Choroid plexus epithelial cell (primary cell): ENCODE measurements at places on chromosomes 6 and 20.

DNA sequence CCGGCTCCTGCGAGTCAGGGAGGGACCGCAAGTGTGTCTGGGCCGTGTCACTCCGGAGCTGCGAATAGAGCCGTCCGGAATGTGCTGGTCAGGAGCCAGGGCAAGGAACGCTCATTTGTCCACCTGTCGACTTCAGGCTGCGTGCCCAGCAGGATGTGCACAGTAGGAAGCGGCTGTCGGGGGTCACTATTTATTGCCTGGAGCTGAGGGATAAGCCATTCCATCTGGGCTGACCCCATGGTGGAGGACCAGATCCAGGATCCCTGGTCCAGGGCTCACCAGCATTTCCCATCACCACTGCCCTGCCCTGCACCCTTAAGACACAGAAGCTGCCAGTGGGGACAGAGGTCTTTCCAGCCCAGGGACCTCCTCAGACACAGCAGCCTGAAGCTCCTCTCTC, 14.7 kb downstream of the NTSR1 start:
- no peak for DNase-seq

DNA sequence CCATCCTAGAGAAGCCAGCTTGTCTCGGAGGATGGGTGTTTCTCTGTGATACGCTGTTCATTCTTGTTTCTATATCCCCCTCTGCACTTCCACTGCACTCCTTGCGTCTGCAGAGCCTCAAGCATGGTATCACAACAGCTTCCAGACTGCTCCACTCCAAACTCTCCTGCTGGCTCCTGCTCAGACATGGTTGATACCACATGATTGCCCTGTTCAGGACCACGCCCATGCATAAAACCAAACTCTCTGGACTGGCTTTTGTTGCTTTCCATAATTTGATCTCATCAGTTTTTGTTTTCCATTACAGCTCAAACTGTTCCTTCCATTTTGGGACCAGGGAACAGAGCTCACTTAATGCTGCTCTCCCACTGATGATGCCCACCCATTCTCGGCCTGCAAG, 30.0 kb upstream of the SMIM29 start:
- no peak for DNase-seq

GRCh38 chr6:168042426-168043192, 36.4 kb downstream of the FRMD1 start:
- no peak for DNase-seq

- peak; percentile 66 for DNase-seq
These were observed 8.7 kb downstream of the LAMA4 start for GRCh38 chr6:112245511-112246203.

DNA sequence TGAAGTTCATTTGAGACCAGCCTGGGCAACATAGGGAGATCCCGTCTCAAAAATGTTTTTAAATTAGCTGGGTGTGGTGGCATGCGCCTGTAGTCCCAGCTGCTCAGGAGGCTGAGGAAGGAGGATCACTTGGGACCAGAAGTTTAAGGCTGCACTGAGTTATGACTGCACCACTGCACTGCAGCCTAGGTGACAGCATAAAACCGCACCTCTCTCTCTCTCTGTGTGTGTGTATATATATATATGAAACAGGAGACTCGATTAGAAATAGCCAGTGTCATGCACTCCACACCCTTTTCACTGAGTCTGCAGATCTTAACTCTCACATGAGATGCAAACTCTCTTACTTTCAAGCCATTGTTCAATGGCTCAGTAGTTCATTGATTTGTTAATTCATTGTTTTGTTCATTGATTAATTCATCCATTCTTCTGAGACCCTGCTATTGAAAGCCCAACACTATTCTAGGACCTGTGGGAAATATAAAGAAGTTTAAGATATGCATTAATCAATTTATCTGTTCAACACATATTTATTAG, 52.4 kb upstream of the MRPS10 start:
- no peak for DNase-seq

- DNase-seq: peak; percentile 64
These were observed 773.4 kb downstream of the KIF16B start for GRCh38 chr20:15799871-15800270.

- DNase-seq: no peak
These were observed 12.9 kb upstream of the GFOD1 start for GRCh38 chr6:13500264-13500663.

DNA sequence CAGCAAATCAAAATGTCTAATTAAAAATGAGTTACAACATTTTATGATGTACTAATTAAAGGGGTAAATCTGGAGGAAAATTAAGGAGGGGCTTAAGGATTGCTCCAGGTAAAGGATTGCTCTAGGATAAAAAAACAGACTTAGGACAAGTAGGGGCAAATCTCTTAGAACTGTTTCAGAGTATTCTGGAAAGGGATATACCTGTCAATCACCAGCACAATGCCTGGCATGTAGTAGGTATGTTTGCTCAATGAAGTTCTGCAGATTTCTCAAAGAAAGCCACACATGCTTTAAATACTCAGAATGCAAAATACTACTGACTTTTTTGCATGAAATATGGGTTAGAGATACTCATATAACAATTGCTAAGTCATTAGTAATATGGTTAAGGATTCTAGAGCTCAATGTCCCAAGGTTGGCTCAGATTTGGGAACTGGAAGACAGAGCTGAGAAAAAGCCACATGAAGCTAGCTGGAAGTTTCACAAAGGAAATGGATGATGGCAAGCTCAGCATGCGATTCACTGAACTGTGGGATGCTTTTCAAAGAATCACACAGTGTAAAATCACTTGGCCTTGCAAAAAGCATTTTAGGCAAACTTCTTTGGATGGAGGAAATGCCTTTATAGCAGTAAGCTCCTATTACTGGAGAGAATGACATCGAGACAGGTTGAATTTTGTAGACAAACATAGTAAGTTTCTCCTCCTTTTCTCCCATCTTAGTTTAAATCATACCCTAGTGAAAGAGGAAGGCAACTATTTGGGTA, 72.8 kb downstream of the MAP3K5 start:
- DNase-seq: no peak

DNA sequence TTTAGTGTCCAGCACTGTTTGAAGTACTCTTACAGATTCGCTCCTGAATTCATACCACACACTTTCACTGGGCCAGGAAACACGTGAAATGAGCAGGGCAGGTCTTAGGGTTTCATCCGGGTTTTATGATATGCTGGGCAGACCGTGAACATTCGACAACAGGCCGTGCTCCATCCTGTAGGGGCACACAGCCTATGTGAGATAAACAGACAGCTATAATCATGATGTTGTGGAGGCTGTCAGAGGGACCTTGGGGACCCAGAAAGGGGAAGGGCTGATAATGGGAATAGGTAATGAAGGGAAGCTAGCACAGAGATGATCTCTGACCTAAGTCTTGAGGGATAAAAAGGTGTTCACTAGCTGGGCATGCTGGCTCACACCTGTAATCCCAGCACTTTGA, 110.4 kb downstream of the RIN2 start:
- no peak for DNase-seq

DNA sequence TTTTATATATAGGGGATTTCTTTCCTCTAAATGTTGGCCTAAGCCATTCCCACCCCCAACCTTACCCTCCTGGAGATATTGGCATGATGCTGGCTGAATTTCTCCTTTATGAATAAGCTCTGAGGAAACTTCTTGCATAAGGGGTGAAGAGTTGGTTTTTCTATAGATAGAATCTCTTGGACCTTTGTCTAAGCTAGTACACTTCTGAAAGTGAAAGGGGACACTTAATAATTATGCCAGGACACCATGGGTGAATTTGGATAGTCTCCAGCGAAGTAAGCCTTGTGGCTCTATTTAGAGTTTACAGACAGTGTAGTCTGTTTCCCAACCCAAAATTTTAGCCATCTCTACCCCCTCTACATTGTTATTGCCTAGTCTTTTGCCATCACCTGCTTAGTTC, 27.1 kb upstream of the FABP7 start:
- no peak for DNase-seq

DNA sequence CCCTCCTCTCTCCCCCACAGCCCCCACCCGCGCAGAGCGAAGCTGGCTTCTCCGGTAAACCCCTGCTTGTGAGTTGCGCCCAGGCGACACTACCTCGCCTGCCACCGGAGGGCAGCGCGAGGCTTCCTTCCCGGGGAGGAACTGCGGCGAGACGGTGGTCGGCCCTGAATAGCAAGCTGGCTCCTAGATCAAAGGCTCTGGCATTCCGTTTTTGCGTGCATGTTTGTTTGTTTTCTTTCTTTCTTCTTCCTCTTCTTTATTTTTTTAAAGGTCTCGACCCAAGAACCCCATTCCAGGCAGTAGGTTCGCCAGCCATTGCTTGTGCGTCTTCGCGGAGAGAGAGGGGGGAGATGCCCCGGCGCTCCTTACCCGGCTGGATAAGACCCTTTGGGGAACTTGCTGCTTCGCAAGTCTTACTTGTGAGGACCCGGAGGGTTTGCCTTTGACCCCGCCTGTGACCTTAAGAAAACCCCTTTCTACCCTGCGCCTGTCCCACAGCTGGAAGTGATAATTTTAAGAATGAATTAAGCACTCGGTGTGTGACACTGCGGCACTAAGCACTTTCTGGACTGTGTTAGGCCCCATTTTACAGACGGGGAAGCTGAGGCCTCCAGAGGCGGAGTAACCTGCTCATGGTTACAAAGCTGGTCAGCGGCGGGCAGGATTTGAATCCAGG, 92.7 kb upstream of the SIRPA start:
- DNase-seq: peak; percentile 58

- no peak for DNase-seq
These were observed 55.6 kb upstream of the FOXC1 start for GRCh38 chr6:1554141-1554475.

DNA sequence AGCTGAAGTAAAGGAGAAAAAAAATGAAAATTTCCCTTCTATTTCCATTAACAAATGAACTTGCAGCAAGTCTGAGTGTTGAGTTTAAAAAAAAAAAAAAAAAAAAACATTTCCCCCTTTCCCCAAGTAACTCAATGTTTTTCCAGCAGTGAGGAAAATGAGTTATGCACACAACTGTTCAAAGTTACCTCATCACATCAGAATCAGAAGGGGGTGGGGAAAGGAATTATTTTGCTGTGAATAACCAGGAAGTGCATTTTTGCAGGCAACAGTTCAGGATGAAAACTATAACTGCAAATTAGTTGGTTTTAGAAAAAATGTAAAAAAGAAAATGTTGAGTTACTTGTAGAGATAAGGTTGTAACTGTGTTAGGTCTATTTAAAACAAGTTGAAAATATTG, 568.9 kb upstream of the CITED2 start:
- DNase-seq: peak; percentile 85

GRCh38 chr20:18466574-18466893, 296 bp downstream of the DZANK1 start:
- no peak for DNase-seq

GRCh38 chr6:170212956-170213636, 77.8 kb downstream of the DLL1 start:
- no peak for DNase-seq

DNA sequence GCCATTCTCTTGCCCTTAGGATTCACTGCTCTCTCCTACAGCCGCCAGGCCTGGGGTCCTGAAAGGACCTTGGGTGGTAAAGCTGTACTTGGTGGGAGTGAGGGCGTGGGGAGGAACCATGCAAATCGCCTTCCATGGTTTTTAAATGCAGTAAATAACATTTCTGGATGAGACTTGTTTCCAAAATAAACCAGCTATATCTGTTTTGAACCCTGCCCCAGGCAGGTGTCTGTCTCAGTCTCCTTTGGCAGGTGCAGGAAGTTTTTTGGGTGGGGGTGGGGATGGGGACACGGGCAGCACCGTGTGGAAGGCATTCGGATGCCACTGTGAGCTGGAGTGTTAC, 14.3 kb downstream of the ITPA start:
- no peak for DNase-seq

DNA sequence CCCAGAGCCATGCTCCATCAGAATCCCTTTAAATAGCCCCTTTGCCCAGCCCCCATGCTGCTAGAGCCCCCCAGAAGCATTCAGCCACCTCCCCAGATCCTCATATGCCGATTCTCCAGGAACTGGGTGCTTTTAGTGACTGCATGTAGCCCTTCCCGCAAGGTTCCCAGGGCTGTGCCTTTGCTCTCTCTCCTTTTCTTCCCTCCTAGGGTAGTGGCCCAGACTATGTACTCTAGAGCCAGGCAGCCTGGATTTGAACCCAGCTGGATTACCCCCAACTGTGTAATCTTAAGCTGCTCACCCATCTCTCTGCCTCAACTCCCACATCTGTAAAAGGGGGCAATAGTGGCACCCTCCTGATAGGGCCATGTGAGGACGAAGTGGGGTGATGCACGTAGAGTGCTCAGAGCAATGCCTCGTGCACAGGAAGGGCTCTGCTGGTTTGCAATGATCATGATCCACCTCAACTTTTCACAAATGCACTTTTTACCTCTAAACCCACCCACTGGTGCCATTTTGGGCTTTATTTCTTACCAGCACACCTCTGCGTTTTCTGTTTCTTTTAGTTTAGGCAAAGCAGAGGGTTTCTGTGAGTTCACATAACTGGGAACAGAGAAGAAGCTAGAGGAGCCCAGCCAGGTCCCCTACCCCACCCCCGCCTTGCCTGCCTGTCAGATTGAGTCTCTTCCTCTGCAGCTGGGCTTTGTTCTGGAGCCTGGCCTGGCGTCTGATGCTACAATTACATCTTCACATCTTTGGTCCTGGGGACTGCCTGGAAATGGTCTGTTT, 396.5 kb downstream of the RNGTT start:
- no peak for DNase-seq

- no peak for DNase-seq
These were observed 20.5 kb downstream of the CAPN11 start for GRCh38 chr6:44179072-44179536.

DNA sequence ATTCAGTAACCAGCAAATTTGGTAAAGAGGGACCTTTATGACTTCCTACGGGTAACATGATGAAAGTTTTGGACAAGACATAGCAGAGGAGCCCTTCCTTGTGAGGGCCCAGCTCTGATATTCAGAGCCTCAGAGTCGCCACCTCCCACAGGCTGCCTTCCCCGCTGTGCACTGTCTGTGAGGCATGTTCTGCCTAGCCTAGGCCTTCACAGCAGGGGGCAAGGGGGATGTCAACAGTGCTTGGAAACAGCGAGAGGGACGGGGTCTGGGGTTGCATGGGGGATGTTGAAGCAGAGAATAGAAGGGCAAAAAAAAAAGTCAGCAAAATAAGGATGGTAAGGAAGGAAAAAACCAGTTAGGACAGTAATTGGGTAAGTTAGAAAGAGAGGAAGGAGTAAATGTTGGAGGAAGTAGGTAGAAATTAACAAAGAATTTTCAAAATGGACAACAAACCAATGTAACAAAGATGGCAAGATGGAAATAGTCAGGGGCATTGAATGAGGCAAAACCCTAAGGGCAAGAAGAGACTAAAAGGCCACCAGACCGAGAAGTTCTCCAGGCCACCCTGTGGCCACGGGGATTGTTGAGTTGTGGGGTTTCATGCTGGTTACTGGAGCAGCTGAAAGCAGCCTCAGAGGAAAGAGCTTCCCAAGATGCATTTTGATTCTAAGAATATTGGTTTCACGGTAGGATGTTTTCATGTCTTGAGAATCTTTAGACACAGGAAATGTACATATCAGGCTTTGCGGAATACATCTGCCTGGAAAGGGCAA, 139.8 kb downstream of the LY86 start:
- DNase-seq: no peak
